ENCODE measurements at places on chromosomes 3 and 15. TPM values are rescaled to one million over a fixed set of nuclear protein-coding genes. Genes with fewer than 3 reads are reported as not detected.

Gene ARPIN
- total RNA-seq: not detected

Gene PCBP4
- 19.3 TPM for total RNA-seq

Gene SYNM
- 2.7 TPM for total RNA-seq

Gene IGSF10
- total RNA-seq: not detected

Gene ZNF80
- 0.33 TPM for total RNA-seq

Gene GOLGA8O
- total RNA-seq: not detected

Gene NLGN1
- not detected for total RNA-seq

Gene AHSG
- total RNA-seq: not detected

Gene FBXL22
- 0.48 TPM for total RNA-seq

Gene IQCF5
- total RNA-seq: not detected

Gene PPM1M
- 111 TPM for total RNA-seq

Gene BLM
- 65.6 TPM for total RNA-seq

Gene ATP2B2
- 0.05 TPM for total RNA-seq

Gene SLC9C1
- total RNA-seq: not detected

Gene PRR20G
- not detected for total RNA-seq

Gene C15orf62
- 0.39 TPM for total RNA-seq

Gene IL17RD
- 0.02 TPM for total RNA-seq

Gene ARGFX
- total RNA-seq: not detected

Gene WDR93
- total RNA-seq: not detected

Gene OR5H2
- not detected for total RNA-seq

Gene PRTG
- total RNA-seq: not detected

Gene FAN1
- 15.0 TPM for total RNA-seq

Gene FEZF2
- not detected for total RNA-seq

Gene ARNT2
- 0.10 TPM for total RNA-seq

Gene OXTR
- 0.64 TPM for total RNA-seq
